Stimulated activated CD4-positive, alpha-beta T cell treated with anti-CD3 and anti-CD28 coated beads, Interleukin-4, amount 100 ng/mL, for 48 hours (primary cell): ENCODE measurements at places on chromosomes 7 and 10.

DNA sequence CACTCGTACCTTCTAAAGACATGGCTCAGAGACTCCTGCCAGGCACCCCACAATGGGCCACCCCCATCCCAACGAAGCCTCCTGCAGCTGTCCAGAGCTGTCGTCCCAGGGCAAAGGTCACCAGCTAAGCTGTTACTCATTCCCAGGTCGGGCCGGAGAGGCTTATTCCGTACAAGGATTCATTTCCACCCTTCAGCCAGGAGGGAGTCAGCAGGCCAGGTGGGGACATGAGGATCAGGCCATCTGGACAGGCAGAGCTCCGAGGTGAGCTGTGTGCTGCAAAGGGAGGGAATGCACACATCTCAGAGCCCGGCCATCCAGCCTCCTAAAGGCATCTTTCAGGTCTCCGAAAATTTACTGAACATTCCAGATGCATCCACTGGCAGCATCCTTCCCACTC is 63.9 kb upstream of the NANOS1 start:
- DNase-seq = no peak

DNA sequence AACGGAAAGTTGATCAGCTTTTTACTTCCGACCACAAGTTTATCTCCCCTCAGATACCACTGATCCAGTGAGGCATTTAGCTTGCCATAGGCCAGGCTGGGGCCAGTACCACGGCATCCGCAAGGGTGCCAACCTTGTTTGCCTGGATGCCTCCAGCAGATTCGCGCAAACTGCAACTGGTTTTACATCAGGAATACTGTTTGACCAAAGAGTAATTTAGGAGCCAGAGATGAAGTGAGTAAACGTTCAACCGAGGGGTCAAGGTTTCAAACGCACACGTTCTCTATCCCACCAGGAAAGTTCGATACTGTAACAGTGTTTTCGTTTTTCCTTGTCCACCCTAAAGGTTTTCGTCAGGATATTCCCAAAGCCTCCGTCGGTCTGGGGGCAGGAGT is 266 bp upstream of the MDFIC start:
- DNase-seq = no peak

- no peak for DNase-seq
Measured at GRCh38 chr10:85916286-85916685, 450.3 kb downstream of the GRID1 start.

- no peak for DNase-seq
Measured at GRCh38 chr10:106336874-106337273, 827.6 kb downstream of the SORCS1 start.

- no peak for DNase-seq
Measured at GRCh38 chr10:101452593-101452992, 98.6 kb downstream of the BTRC start.

DNA sequence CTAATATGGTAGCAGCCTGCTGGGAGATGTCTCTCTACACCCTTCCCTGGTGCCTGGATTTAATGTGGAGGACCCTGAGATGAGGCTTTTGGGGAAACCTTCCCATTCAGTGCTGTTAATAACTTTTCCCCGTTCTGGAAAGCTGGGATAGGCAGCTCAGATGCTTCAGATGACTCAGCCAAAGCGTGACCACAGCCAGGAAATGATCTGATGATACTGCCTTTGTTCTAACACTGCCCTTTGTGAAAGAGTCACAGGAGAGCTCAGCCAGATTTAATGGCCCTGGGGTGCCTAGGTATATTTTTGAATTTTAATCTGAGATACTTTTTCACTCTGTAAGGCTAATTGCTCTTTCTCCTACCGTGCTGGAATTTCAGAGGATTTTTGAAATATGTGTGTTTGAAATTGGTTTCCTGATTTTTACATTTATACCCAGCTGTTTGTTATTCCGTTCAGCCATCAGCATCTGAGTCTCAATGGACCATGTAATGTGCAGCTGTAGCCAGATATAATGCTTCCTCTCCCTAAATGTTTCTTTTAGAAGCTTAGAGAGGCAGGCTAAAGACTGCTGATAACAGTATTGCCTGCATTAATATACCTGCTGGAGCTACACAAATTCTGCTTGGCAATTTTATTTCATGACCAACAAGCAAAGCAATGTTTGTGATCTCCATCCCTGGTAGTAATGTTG is 17.8 kb downstream of the CELF2 start:
- no peak for DNase-seq

DNA sequence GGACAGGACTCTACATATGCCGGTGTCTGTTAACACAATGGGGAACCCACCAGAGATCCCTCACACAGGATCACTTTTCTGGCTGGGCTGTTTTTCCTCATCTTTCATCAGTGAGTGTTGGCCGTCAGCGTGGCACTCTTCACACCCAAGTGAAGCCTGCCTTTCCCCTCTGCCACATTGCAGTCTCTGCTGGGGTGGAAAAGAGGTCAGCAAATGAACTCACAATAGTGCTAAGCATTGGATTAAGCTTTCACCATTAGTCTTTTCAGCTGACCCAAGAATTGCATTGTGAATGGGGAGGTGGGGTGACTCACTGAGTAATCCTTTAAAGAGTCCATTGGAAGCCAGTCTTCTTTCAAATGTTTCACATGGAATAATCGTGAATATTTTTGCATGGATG is 143.0 kb downstream of the KIAA1217 start:
- DNase-seq = no peak

- no peak for DNase-seq
Measured at GRCh38 chr7:132169730-132170129, 406.5 kb downstream of the PLXNA4 start.

GRCh38 chr10:43945094-43945730 is 296.5 kb upstream of the ZNF32 start:
- DNase-seq = no peak

DNA sequence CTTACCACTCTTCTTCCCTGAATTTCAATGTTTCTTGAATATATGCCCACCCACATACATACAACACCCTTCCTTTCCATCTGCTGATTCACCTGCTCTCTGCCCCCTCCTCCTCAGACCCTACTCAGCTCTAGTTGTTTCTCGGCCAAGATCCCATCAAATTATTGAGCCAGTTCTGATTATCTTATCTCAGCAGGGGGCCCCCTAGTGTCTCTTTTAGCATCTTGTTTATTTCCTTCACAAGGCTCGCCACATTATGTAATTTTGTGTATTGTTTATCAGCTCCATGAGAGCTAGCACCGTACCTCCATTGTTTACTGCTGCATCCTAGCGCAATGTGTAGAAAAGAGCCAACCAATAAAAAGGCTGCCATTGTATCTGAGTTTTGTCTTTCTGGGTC is 71.9 kb downstream of the FAM13C start:
- no peak for DNase-seq

DNA sequence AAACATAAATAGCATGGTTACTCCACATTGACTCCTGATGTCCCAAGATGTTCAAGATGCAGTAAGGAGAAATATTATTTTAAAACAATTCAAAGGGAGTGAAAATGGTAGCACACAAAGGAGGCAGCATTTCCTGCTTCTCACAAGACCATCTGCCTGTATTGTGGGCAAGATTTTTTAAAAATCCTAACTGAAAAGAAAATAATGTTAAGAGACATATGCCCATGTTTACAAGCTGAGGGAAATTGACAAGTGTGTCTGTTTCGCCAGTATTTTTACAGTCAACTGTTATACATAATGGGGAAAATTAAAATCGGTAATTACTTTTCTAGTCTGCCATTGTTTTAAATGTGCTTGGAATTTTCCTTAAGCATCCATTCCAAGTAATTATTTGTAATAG is 646.2 kb upstream of the C7orf33 start:
- DNase-seq = no peak

DNA sequence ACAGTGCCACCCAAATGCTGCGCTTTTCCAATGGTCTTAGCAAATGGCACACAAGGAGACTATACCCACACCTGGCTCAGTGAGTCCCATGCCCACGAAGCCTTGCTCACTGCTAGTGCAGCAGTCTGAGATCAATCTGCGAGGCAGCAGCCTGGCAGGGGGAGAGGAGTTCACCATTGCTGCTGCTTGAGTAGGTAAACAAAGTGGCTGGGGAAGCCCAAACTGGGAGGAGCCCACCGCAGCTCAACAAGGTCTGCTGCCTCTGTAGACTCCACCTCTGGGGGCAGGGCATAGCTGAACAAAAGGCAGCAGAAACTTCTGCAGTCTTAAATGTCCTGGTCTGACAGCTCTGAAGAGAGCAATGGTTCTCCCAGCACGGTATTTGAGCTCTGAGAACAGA is 891.2 kb downstream of the PCDH15 start:
- no peak for DNase-seq

DNA sequence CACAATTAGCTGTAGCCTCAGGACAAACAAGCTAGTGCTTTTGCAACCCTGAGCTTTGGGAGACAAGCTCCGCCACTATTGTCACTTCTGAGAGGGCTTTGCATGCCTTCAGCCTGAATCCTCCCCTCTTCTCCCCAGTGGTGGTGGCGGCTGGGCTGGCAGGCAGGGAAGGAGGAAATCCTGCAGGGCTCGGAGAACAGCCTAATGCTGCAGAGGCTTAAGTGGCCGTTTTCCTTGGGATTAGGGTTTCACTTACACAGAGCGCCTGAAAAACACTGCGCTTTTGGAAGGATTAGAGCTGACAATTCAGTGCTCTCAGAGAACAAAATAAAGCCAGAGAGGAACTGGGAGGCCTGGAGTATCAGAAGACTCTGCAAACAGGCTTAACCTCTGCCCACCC is 71.3 kb downstream of the PAX2 start:
- no peak for DNase-seq
